ENCODE measurements at places on chromosomes 6 and 20.

DNA sequence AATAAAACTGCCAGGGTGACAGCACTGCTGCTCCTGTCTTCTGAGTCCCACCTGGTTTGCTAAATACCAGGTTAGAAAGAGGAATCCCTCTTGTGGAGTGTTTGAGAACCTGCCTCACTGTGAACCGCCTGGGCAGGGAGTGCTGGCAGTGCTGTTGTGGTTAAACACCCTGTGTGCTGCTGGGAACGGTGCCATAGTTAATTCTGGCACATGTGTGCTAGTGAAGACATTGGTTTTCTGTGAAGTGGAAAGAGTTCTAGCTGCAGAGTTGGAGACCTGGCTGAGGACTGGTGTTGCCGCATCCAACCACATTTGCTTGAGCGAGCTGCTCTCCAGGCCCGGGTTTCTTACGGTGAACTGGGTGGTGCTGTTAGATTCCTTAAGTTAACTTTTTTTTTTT lies 72.7 kb downstream of the IGF2R start:
- peak; percentile 64 for DNase-seq

GRCh38 chr20:57013741-57014140 lies 252.7 kb downstream of the BMP7 start:
- DNase-seq = no peak

GRCh38 chr6:44976677-44977641 lies 351.2 kb upstream of the RUNX2 start:
- peak; percentile 19 for DNase-seq

- no peak for DNase-seq
These were observed 22.0 kb upstream of the SLC2A12 start for GRCh38 chr6:134074151-134075055.

- no peak for DNase-seq
These were observed 10.0 kb downstream of the SIM1 start for GRCh38 chr6:100454551-100455229.

GRCh38 chr6:114085211-114085610 lies 114.3 kb upstream of the HDAC2 start:
- DNase-seq = no peak

DNA sequence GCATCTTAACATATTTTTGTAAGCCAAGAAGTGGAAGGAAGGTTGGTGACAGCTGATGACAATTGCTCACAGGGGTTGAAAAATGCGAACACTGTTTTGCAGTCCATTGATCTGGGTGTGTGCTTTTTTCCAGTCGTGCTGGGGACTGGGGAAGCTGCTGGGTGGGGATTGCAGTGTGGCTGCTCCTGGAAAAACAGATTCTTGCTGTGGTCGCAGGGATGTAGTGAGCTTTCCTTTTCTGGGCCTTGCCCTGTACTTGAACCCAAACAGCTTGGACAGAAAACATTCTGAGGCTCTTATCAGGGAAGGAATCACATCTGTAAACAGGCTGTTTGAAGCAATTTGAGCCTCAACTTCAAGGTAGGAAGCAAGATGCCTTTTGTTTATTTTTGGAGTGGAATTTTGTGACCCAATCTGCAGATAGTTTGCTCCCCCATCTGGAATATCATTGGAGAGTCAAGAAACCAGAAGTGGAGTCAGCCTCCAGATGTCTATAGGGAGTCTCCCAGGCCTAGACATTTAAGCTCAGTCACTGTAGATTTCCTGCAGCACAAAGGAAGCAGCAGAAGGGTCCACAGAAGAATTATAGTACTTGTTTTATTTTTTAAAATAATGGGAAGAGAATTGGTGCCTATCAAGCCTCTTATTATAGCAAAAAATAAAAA lies 279.2 kb upstream of the FERMT1 start:
- DNase-seq = no peak

DNA sequence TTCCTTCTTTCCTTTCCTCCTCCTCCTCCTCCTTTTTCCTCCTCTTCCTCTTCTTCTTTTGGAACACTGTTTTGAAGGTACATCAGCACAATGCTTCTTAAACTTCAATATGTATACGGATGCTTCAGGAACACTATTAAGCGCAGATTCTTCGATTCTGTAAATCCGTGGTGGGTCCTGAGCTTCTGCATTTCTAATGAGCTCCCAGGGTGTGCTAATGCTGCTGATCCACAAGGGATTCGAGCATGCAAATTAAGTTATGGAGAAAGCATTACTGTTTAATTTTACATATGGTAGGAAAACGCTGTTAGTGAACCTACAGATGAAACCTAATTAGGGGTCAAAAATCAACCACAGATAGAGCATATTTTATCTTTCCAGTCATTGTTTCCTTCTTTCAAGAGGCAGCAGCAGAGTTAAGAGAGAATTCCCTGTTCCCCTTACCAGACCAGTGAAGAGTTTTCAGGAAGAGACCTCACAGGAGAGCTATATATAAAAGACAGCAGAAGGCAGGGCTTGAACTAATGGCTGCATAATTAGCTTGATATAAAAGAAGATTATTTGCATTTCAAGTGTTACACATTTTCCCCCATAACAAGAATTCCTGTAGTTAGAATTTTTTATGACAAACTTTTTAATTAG lies 47.2 kb downstream of the KIF13A start:
- no peak for DNase-seq

DNA sequence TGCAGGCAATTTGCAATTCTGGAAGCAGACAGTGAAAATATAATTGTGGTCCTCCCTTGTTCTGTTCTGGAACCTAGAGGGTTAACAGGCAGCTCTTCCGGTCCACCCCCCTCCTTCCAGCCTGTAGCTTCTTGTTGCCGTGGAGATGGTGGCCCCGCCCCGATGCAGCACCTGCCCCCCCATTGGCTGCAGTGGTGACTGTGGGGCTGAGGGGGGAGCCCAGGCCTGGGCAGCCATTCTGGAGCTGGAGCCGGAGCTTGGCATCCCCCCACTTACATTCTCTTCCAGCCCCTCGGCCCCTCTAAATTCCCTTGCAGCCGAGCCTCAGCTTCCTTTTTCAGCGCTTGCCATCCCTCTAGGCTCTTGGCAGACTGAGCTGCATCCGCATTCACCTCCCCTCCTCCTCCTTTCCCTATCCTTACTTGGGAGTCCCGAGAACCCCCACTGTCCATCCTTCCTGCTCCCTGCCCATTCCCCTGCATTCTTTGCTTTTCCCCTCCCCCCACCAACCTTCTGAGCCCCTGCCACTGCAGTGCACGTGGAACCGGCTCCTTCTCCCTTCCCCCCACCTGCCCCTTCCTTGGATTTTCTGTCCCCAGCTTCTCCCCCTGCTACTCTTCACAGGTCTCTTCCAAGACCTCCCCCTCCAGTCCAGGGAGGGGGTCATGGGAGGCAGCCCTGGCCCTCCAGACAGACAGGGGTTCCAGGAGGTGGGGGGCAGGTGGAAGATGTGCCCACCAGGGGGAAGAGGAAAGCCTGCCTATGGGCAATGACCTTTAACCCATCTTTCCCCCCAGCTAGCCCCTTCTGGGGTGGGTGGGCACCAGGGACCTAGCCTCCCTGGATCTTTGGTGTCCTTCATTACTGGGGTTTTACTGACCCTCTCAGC lies 11.4 kb downstream of the SYNGAP1 start:
- peak; percentile 81 for DNase-seq

GRCh38 chr6:52937908-52938307 lies 28.4 kb upstream of the GSTA3 start:
- no peak for DNase-seq

Data from NCI-H226 (cell line).